Upper lobe of left lung (tissue), 6 donors: ENCODE measurements at places on chromosomes 13 and 19.

DNA sequence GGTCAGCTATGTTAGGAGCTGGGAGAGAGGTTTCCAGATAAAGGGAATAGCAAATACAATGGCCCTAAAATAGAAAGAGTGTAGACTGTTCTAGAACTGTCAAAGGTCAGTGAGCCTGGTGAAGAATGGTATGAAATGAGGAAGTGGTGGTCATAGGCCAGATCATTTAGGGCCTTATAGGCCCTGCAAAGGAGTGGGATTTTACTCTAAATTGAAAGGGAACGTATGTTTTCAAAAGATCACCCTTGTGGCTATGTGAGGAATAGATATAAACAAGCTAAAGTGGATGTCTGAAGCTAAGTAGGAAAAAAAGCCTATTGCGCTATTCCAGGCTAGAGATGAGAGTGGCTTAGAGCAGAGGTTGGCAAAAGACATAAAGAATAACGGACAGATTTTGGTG, 70.7 kb upstream of the TDRD3 start:
- DNase-seq: no peak

DNA sequence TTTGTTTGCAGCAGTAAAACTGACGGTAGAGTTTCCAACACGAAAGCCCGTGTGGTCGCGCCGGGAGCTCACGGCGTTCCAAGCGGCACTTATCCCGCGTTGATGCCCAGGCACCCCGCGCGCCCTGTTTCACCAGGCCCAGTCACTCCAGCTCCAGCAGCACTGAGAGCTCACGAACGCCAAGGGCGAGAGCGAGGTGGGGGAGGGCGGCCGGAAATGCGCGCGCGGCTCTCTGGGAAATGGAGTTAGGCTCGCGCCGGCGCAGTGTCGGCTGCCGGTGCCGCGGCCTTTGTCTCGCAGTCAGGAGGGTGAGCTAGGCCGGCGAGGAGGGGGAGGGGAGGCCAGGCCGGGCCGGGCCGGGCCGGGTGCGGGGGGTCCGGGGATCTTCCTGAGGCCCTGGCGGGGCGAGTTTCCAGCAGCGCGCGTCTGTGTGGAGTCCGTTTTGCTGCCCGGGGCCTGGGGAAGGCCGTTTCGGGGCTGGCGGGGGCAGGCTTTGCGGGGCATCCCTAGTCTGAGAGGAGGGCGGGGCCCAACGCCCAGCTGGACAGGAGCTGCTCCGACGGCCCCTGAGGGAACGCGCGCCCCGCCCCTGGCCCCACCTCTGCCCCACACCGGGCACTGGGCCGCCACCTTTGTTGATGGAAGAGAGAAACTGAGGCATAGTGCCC, at the start of gene ZNF135:
TSS of gene ZNF135 (plus strand) at position 280 of the 668 bp plus-strand sequence. CDS start 721 bp downstream, outside the sequence.
- DNase-seq: peak; percentile 57

DNA sequence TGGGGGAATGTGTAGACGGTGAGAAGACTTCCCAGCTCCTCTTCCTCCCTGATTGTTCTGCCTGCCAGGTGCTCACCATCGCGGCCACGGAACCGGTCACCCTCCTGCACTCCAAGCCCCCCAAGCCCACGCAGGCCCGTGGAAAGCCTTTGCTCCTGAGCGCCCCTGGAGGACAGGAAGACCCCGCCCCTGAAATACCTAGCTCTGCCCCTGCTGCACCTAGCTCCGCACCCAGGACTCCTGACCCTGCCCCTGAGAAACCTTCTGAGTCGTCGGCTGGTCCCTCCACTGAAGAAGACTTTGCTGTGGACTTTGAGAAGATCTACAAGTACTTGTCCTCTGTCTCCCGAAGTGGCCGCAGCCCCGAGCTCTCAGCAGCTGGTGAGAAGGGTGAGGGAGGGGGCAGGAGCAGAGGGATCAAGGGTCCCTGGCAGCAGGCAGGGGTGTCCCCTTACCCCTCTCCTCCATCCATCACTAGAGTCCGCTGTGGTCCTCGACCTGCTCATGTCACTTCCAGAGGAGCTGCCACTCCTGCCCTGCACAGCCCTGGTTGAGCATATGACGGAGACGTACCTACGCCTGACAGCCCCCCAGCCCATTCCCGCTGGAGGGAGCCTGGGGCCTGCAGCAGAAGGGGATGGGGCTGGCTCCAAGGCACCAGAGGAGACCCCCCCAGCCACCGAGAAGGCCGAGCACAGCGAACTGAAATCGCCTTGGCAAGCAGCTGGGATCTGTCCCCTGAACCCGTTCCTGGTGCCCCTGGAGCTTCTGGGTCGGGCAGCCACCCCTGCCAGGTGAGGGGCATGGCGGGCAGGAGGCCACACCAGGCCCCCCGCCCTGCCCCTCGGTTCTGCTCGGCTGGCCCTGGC, 2.1 kb downstream of the SNAPC2 start:
- peak; percentile 66 for DNase-seq

GRCh38 chr19:7456964-7457541, 31.8 kb downstream of the PEX11G start:
- DNase-seq: no peak

- no peak for DNase-seq
Measured at GRCh38 chr19:29003641-29004409, 209.1 kb downstream of the UQCRFS1 start.

DNA sequence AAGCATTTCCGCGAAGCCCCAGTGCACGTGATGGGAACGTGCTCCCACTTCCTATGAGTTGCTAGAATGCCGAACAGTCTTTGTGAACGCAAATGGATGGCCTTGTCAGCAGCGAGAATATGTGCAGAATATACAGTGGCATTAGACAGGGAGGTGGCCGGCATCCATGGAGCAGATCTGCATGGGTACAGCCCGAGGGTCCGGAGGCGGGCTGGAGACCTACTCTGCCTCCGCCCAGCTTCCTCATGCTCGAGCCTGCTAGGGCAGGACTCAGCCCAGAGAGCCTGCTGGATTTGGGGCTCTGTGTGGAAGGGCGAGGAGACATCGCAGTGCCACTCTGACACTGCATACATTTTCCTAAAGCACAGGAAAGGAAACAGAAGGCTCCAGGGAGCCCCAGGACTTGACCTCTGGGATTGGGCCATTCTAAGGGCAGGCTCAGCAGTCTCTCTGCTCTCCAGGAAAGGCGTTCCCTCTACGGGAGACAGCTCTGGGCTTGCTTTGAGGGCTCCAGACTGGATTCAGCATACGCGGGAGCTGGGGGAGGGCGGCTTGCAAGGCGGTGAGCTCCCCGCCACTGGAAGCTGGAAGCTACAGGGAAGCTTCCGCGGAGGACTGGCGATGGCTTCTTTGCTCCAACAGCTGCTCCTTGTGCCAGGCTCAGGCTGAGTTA, 55.9 kb upstream of the UQCRFS1 start:
- DNase-seq: no peak

DNA sequence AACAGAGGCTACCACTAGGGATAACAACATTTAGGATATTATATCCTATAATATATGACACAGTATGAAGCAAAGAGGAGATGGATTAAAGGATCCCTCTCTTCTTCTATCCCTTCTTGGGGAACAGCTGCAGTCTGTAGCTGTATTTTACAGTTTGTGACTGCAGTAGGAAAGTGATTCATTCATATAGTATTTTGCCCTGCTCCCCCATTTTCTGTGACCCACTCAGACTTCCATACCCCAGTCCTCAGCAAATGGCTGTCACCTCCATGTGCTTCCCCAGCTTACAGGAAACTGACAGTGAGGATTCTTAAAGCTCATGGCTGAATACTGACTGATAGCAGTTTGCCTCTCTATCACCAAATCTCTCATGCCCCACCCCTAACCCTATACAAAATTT, 27.5 kb downstream of the MICU2 start:
- no peak for DNase-seq

GRCh38 chr19:34484328-34484727, 2.8 kb downstream of the WTIP start:
- no peak for DNase-seq

DNA sequence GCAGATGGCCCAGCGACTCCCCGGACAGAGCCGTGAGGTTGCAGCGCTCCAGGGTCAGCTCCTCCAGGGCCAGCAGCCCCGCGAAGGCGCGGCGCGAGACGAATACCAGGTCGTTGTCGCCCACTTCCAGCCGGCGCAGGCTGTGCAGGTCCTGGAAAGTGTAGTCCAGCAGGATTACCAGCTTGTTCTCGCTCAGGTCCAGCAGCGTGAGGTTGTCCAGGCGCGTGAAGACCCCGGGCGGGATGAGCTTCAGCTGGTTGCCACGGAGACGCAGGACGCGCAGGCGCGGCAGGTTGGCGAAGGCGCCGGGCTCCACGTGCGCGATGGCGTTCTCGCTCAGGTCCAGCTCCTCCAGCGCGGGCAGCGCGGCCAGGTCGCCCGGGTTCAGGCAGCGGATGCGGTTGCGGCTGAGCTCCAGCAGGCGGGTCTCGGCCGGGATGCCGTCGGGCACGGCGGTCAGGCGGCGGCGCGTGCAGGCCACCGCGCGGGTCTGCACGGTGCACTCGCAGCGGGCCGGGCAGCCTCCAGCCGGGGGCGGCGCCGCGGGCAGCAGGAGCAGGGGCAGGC, 9.3 kb upstream of the PEAK3 start:
- peak; percentile 88 for DNase-seq

DNA sequence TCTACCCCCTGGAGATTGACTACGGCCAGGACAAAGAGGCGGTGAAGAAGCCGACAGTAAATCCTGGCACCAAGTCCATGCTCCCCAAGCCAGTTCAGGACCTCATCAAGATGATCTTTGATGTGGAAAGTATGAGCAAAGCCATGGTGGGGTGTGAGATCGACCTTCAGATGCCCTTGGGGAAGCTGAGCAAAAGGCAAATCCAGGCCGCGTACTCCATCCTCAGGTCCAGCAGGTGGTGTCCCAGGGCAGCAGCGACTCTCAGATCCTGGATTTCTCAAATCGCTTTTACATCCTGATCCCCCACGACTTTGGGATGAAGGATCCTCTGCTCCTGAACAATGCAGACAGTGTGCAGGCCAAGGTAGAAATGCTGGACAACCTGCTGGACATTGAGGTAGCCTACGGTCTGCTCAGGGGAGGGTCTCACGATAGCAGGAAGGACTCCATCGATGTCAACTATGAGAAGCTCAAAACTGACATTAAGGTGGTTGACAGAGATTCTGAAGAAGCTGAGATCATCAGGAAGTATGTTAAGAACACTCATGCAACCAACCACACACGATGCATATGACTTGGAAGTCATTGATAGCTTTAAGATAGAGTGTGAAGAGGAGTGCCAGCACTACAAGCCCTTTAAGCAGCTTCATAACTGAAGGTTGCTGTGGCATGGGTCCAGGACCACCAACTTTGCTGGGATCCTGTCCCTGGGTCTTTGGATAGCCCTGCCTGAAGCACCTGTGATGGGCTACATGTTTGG, 24.0 kb upstream of the ANKRD10 start:
- no peak for DNase-seq

GRCh38 chr19:4543842-4544647, 4.2 kb upstream of the LRG1 start:
- DNase-seq: peak; percentile 84

GRCh38 chr19:33705090-33705847, 83.5 kb downstream of the CHST8 start:
- peak; percentile 25 for DNase-seq

DNA sequence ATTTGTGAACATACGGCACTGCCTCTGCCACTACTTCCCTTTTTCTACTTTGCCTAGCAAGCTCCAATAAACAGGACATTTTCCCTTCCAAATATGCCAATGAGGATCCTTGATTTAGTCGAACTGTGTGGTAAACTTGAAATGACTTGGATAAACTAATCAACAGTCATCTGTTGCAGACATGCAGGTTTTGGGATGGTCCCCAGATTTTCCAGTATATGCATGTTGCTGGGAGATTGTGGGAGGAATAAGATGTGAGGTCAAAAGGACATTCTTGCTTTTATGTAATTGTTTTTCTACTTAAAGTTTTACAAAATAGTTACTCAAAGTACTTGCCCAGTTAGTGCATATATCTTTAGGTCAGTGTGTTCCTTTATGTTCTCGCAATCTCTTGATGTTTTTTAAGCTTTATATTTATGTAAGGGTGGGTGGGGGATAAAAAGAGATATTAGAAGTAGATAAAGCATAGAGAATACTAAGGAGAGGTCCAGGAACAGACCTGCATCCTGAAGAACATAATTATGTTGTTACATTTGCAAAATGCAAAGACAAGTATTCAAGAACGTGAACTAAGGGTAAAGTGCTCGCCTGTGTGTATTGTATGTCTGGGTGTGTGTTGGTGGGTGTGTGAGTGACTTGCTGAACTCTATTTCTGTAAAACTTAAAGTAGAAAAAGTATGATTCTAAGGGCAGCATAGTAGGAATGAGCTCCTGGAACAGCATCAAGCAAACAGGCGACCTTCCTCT, 88.4 kb upstream of the OXGR1 start:
- DNase-seq: no peak

DNA sequence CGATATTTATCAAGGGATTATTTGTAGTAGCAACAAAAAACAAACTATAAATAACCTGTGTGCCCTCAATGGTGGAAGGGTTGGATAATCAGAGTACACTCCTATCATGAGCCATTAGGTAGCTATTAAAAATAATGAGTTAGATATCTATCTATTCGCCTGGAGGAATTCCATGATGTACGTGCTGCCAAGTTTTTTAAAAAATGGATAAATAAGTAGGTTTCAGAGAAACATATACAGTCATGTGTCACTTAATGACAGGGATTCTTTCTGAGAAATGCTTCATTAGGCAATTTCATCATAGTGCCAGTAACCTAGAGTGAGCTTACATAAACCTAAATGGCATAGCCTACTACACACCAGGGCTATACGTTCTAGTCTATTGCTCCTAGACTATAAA, 6.2 kb upstream of the OR1I1 start:
- DNase-seq: no peak

- DNase-seq: no peak
Measured at GRCh38 chr13:51590971-51591627, 6.8 kb downstream of the WDFY2 start.

DNA sequence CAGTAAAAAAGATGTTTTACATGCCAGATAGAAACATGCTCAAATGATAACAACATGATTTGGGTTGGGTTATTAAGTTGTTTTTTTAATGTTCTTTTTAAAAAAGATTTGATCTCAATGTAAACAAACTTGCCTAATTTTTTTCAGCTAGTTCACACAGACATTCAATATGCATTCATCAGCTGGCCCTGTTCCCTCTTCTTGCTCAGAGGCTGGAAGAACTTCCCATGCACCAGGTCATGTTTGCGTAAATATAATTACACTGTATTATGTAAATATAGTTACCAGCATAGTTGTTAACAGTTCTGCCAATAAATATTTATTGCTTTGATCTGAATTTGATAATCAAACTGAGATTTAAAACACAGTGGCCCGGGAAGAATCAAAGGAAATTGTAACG, 70.6 kb downstream of the ATP11A start:
- no peak for DNase-seq

DNA sequence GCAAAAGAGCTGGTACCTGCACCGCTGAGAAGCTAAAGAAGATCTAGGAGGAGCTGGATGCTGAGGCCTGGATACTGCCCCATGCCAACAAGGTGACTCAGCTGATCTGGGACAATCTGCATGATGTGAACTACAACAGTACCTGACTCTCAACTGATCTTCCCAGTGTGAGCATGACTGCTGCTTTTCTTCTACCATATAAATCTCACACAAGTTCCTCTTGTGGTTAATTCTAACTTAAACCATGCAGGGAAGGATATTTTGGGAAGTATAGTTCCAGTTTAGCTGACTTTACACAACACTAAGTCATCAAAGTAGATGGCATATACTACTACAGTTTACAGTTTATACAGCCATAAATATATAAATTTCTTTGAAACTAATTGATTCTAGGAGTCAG, 91.9 kb downstream of the SLAIN1 start:
- no peak for DNase-seq

- no peak for DNase-seq
Measured at GRCh38 chr19:3024509-3024869, 4.6 kb downstream of the TLE2 start.
